ENCODE measurements at places on chromosomes 16 and 17.

DNA sequence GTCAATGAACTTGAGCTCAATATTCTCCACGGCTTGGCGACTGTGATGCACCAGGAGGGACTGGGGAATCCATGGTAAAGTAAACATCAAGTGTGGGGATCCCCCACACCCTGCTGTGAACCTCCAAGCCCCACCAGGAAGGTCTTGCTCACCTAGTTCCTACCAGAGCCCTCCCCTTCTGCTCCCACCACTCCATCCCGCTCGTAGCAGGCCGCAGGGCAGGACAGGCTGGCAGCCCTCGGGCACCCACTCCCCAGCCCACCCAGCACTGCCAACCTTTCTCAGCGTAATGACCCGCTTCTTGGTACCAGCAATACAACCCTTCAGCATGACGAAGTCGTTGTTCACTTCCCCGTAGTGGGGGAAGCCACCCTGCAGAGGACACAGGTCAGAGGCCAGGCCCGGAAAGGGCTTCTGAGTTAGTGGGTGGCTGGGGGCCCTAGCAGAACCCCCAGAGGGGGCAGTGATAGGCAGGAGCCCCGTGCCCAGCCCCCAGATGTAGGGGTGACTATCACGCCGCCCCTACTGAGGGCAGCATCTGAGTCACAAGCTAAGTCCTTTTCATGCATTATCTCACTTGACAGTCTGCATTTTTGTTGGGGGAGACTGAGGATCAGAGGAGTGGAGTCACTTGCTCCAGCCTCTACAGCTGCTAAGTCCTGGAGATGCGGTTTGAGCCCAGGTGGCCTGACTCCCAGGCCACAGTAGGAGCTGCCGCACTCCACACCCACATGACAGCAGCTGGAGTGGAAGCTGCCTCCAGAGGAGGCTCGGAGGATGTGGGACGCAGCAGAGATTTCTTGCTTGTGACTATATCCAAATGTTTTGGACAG lies 2.8 kb upstream of the MSRB1 start:
- no peak for DNase-seq

DNA sequence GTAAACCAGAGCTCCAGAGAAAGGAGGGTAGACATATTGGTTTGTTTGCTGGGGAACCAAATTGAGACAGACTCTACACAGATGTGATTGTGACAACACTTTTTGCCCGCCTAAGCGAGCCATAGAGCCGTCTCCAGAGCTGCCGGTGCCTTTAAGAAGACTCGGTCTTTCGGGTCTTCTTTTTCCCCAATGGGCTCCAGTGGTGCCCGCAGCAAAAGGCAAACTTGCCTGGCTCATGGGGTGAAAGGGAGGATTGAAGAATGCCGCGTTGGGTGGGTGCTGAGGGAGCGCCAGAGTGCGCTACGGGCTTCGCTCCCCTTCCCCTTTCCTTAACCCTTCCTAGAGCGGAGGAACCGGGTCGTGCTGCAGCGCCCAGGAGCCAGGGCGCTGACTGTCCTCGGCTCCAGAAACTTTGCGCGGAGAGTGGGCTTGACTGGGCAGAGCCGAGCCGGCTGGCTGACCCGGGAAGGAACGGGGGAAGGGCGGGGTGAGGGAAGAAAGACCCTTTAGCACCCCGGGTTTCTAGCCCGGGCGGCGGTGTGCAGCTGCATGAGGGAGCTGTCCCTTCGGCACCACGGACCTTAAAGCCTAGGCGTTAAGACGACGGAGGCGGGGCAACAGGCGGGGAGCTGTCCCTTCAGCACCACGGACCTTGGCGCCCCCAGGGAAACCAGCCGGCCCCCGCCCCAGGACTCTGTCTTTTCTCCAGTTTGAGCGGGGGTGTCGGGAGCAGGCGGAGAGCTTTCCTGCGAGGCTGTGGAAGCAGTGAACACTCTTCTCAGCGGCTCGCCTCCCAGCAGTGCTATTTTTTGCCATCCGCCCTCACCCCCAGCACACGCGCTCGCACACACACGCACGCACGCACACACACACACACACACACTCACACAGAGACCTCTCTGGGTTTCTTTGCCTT lies at the start of gene CACNG3:
Gene CACNG3 (plus strand): TSS at position 880 of the 916 bp plus-strand sequence. CDS start 420 bp downstream, outside the sequence.
- DNase-seq, result no peak

- no peak for DNase-seq
These were observed 216.3 kb downstream of the SPECC1 start for GRCh38 chr17:20225162-20226115.

GRCh38 chr16:48113471-48113870 lies 42.3 kb downstream of the ABCC12 start:
- no peak for DNase-seq

DNA sequence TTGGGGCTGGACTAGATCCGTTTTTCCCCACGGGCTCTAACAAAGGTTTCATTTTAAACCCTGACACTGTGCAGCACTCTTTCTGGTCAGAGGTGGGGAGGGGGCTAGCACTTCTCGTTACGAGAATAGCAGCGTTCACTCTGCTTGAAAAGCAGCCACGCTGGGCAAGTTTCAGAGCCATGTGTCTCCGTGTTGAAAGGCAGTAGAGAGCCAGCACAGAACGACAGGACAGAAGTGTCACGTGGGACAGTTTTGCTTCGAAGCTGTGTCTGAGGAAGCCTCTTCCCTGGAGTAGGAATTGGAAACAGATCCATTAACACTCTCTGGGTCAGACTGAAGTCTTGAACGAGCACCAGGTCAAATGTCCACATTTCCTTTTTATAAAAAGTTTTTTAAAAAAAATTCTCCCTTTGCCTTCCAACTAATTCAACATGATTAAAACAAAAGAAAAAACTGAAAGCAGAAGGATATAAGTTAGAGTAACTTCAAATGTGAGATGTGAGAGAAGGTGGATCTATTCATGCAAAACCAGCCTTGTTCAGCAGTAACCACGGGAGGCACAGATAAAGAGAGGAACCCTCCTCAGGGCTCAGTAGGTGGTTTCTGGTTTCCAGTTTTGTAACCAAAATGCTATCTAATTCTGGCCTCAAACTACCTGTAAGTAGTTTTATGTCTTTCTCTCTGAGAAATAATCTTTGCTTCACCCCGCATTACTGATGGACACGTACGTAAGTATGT lies 65.0 kb downstream of the SMG6 start:
- no peak for DNase-seq

DNA sequence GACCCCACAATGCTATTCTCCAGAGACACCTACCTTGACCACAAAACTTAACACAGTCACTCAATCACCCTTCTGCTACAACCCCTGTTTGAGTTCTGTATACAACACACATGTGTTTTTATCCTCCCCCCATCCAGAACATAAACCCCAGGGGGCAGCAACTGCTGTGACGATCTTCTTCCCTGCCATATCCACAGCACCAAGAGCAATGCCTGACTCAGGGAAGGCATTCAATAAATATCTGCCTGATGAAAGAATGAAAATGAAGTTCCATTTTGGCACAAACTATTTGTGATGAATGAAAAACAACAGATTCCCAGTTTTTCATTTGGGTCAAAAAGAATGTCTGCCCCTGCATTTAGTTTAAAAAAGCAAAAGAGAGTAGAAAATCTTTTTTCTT lies 27.0 kb downstream of the ASIC2 start:
- no peak for DNase-seq

DNA sequence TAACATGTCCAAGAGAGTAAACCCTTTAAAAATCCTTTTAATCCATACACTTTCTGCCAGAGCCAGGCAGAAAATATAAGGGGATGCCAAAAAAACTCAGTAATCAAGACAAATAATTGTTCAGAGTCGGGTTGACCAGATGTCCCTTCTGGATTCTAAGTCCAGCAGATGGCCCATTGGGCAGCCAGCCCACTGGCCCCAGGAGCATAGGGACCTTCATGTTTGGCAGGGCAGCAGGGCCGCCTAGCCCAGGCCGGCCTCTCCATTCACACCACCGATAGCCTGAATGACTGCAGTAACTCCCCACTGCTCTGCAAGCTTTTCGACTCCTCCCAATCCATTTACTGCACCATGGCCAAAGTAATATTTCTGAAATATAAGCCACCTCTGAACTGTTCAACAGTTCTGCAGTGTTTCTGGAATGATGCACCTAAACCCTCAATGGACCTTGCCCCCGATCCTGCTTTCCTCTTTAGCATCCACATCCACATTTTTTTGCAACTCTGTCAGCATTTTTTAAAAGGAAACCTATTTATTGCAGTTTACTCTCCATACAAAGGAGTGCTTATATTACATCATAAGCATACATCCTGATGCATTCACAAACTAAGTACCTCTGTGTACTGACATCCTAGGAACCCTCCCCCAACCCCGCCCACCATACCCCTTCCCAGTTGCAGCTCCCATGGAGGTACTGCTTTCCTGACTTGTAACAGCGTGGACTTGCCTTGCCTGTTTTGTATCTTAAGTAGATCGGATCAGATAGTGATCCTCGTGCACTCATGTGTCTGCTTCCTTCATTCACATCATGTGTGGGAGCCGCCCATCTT lies 46.4 kb downstream of the LDHD start:
- DNase-seq, result peak; percentile 37

GRCh38 chr17:49647256-49647585 lies 30.7 kb downstream of the SPOP start:
- no peak for DNase-seq

- no peak for DNase-seq
These were observed 35.9 kb downstream of the IRX6 start for GRCh38 chr16:55359946-55360345.

DNA sequence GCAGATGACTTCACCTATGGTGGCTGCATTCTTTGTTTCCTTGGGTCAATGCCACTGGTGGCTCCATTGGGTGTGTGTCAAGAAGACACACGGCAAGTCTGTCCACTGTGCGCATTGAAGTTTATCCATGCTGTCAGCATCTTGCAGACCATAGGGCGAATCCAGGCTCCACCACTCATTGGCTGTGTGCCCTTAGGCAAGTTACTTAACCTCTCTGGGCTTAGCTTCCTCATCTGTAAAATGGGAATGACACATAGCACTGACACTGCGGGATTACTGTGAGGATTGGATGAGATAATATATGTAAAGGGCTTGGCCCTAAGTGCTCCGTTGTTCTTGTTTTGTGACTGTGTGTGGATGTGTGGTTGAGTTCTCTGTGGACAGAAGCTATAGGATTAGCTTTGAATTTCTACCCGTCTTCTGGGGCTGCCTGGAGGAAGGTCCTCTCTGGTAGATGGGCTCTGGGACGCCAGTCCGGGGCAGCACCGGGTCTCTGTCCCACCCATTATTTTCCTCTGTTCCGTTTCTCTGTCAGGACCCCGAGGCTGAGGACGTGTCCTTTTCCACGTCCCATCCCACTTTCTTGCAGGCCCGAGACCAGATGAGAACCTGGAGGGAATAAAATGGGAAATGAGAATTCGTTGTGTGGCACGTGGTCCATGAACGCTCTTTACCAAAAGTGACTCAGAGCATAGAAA lies 178.4 kb downstream of the IRF8 start:
- no peak for DNase-seq

DNA sequence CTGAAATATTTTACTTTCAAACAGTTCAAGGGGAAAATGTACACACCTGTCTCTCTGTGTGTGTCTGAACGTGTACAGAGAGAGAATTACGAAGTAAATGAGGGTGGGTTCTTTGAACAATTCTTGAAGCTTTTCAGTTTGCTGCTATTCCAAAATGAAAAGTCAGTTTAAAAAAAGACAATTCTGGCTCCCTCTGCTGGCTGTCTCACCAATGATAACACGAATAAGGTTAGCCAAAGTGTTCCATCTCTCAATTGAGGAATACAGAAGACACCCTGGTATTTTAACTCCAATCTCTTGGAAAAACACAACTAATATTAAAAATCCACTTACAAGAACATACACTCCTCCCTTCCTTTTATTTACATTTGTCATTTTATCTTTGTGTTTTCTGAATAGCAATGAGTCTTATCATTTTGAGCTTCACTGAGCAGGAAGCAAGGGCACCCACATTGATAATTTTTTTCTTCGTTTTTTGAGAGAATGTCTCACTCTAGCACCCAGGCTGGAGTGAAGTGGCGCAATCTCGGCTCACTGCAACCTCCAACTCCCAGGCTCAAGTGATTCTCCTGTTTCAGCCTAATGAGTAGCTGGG lies 20.5 kb downstream of the EFTUD2 start:
- no peak for DNase-seq

GRCh38 chr16:55418586-55418985 lies 60.4 kb upstream of the MMP2 start:
- DNase-seq, result no peak

GRCh38 chr17:79760197-79760906 lies 17.6 kb upstream of the CBX2 start:
- DNase-seq, result no peak

DNA sequence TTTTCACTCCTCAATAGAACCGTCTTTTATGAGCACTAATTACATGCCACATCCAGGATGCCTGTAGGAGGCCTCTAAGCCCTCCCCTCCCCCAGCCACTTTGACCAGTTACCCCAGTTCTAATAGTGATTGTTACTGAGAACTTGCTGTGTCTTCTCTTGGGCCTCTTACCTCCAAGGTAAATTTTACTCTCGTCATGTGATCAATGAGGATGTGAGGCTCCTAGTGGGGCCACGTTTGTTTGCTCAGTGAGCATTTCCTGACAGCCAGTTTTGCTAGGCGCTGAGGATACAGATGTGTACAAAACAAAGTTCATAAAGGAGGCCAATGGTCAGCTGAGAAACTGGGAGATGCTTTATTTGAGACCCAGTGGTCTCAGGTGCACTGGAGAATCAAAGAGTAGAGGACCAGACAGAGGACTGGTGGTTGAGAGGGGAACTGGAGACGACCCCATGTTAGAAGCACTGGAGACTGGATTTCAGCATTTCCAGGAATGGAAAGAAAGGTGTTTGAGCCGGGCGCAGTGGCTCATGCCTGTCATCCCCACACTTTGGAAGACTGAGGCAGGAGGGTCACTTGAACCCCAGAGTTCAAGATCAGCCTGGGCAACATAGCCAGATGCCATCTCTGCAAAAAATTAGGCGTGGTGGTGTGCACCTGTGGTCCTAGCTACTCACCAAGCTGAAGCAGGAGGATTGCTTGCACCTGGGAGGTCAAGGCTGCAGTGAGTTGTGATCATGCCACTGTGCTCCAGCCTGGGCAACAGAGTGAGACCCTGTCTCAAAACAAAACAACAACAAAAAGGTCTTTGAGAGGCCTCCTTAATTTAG lies 2.6 kb downstream of the ATP2C2 start:
- DNase-seq, result no peak

DNA sequence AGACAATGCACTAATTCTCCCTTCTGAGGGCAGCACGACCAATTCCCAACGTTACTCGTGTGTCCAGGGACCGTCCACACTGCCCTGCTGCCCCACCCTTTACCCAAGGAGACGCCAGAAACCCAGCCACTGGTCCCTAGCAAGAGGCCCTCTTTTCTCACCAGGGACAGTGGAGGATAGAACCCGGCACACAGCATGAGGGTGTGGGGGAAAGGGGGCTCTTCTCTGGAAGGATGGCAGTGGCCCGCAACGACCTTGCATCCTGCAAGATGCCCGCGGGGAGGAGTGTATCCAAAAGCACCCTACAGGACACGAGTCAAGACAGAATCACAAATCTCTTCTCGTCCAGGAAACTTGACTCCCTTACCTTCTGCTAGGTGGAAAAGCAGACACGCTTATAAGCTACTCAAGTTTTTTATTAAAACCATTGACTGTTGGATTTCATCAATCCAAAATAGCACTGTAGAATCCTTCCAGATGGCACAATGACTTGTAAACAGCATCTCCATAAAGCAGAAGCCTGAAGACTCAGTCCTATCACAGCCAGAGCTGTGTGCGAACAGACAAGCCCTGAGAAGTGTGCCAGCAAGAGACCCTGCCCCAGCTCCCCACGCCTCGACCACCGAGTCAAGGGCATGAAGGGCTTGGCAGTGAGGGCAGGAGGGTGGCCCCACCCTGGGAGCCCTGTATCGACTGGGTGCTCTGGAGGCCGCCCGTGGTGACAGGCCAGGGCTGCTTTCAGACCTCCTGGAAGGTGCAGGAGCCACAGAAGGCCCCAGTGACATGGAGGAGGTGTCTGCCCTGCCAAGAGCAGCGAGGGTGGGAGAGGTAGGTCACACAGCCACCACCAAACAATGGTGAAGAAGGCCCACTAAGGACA lies 103.8 kb downstream of the ANKRD11 start:
- no peak for DNase-seq

Measured in NCI-H1092 treated with DMSO at 0.1 percent for 48 hours (cell line).